Activated CD4-positive, alpha-beta T cell treated with anti-CD3 and anti-CD28 coated beads, Interleukin-2, Interleukin-4, amounts not matched to agents 100 ng/mL and 50 ng/mL, durations not matched to agents 16 hours and 8 hours (primary cell): ENCODE measurements at places on chromosomes 7 and 10.

DNA sequence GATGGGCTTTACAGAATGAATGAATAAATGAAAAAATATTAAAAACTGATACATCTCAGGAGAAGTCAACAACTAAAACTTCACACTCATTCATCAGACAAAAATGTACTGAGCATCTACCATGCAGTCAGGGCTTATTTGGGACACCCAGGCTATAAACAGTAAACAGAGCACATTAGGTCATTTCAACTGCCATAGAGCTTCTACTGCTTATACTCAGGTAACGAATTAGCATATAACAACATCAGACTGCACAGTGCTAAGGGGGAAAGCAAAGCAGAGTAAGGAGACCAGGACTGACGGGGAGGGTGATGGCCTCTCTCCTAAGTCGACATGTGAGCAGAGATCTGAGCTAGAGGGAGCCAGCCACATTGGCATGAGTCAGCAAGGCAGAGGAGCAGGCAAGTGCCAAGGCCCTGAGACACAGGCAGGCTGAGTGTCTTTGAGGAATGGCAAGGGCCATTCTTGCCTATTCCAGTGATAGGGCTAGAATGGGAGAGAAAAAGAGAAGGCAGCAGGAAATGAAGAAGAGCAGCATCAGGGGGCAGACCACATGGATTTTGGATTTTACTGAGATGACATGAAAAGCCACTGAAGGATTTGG, 528.9 kb downstream of the PARD3 start:
- no peak for DNase-seq

DNA sequence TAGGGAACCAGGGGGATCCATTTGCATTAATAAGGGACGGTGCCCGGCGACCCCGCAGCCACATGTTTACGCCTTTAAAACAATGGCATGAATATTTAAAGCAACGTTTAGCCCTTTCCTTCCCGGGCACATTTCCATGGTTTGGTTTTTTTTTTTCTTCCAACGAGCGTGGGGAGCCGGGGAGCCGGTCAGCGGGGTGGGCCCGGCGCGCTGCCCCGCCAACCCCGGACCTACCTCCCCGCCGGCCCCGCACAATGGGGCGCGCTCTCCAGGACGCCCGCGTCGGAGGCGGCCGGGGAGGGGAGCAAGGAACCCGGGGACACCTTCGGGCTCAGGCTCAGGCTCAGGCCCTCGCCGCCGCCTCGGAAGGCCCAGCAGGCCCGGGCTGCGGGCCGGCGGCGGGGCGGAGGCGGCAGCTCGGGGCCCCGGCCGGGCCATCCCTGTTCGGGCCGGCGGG, 1.0 kb downstream of the SEPHS1 start:
- peak; percentile 15 for DNase-seq

GRCh38 chr7:42117201-42117600, 119.8 kb downstream of the GLI3 start:
- no peak for DNase-seq

DNA sequence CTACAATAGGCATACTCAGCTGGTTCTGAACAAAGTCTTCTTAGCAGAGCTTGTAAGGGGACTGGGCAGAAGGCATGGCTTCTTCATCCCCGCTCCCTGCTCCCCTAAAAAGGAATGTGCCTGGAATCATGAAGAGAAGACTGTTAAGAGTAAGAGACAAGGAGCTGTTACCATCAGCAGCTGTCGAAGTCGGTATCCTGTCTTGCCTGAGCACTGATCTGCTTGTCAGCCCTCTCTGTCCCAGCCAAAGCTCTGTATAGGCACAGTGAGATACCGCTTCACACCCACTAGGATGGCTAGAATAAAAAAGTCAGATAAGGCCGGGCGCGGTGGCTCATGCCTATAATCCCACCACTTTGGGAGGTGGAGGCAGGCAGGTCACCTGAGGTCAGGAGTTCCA, 2.4 kb downstream of the ABLIM1 start:
- DNase-seq = no peak

GRCh38 chr10:80498833-80499741, 38.6 kb upstream of the SH2D4B start:
- DNase-seq = peak; percentile 81

DNA sequence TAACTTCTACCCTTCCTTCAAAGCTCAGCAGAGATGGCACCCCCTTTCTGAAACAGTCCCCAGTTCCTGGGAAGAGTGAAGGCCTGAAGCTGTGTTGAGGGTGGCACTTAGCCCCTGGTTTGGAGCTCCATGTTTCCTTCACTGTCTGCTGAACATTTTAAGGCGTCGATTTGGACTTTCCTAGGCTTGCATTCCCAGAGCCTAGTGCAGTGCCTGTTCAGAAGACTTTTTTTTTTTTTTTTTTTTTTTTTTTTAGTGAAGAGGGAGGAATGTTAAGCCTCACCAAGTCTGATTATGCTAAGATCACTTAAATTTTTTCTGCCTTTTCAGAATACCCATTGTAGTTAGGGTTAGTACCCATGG, 97.0 kb downstream of the PFKFB3 start:
- DNase-seq = no peak

DNA sequence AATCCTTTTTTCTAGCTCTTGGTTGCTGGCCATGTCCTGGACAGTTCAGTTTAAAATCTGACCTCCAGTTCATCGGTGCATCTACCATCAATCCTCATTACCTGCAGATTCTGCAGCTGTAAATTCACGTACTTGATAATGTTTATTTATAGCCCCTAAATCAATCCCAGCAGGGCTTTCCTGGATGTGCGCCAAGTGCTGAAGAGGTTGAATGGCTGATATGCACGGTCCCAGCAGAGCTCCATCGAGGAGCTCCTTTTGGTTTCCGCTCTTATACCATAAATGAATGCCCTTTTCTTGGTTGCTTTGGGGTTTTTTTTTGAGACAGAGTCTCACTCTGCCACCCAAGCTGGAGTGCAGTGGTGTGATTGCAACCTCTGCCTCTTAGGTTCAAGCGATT, 91.2 kb upstream of the CCZ1B start:
- no peak for DNase-seq

GRCh38 chr10:11670381-11670780, 58.9 kb upstream of the USP6NL start:
- no peak for DNase-seq

- no peak for DNase-seq
These were observed 6.7 kb downstream of the RASSF4 start for GRCh38 chr10:44966129-44966815.

- DNase-seq = no peak
These were observed 13.7 kb upstream of the LAMB4 start for GRCh38 chr7:108143658-108144420.

DNA sequence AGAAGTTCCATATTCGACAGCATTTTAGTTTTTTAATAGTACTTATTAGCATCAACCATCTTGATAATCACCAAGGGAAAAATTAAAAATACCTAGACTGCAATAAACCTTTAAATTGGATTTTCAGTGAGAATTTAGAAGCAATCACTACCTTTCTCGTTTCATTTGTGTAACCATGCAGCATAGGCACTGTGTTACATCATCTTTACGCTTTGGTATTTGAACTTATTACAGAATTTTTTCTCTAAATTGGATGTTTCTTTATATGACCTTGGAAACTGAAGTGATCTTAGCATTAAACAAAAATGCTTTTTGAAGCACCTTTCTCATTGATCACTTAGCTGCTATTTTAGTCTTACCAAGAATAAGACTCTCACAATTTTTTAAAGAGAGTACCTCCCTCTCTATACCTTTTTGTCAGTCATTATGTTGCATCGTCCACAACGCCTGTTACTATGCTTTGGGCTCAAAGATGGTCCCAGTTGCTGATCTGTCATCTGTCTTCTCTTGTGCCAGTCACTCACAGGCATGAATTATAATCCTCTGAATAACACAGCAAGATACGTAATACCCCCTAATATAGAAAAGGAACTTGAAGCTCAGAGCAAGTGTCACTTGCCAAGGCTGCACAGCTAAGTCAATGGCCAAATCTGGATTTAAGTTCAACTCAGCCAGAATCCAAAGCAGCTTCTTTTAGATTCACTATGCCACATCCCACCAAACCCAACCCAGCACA, 19.6 kb upstream of the ASCC1 start:
- no peak for DNase-seq

DNA sequence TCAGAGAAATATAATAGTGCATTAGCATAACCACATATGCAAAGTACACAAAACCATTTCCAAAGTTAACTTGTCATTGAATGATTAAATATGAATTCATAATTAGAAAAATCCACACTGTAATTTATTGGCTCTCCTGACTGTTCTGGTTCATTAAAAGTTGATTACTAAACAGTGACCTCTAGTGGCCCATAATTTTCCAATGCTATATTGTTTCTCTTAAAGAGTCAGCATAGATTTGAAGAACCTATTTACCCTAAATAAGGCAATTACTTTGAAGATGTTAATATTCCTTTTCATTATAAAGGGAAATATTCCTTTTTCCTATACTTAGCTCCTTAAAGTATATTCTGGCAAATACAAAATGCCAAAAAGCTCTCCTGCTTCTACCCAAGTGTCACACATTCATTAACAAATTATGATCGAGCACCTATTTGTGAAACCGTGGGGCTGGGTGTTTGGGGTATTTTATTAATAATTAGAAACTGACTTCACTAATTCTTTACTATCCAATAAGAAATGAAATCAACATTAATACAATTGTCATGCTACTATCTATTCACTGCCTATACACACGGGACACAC, 86.2 kb downstream of the HIBADH start:
- peak; percentile 46 for DNase-seq

DNA sequence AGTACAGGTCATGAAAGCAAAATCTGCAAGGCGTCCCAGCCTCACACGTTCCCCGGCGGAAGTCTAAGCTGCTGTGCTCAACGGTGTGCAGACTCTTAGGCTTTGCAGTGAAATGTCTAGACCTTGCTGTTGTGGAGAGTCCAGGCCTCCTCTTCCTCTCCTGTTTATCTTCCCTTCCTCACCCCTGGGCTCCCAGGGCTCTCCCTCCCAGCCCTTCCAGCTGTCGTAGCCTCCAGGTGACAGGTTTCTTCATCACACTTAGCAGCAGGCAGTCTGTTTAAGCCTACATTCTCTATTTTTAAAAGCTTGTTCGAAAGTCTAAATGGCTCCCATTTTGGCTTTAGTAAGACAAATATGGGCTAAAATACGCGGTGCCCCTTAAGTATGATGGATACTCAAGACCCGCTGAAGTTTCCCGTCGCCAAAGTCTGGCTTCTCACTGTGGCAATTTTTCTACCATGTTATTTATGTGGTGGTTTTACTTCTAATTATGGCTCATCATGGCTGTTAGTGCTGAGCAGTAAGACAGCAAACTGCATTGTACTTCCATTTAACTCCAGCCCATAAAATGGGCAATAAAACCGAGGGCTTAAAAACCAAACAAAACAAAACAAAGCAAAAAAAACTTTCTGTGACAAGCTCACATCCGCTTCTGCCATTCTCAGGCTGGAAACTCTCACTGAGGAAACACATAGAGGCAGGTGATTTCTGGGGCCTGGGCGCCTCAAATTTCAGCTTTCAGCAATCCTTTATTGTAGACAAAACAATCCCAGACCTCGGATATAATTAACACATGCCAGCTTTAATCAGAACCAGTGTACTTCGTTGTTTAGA, 243.2 kb downstream of the SNX10 start:
- no peak for DNase-seq

GRCh38 chr10:34593930-34594329, 221.2 kb downstream of the PARD3 start:
- no peak for DNase-seq

DNA sequence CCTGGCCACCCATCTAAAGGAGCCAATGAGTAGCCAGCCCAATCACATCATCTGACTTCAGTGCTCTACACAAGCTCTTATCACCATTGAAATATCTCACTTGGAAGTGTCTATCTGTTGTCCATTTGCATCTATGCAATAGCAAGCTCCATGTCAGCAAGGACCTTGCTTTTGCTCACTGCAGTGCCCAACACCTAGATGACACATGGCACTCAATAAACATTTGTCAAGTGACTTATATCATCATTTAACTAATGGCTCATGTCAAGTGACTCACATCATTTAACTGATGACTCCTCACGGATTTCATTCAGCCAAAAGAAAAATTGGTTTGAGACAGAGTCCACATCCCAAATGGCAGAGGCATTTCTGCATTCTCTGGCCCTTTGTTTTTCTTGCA, 92.9 kb upstream of the ADAM12 start:
- no peak for DNase-seq

DNA sequence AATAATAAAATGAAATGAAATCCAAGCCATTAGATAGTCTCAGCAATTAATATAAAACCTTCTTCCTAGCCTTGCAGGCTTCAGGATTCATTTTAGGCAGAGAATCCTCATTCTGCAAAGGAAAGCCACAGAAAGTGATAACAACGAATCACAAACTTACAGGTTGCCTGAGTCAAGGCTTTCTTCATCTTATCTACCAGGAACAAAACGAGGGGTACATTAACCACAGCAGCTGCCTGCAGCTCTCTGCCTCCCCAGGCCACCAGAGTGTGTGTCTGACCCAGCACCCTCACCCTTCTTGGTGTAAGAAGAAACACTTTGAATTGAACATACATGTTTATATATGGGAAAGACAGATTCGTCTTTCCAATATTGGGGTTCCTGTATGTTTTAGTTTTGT, 12.5 kb upstream of the TNS3 start:
- DNase-seq = no peak

DNA sequence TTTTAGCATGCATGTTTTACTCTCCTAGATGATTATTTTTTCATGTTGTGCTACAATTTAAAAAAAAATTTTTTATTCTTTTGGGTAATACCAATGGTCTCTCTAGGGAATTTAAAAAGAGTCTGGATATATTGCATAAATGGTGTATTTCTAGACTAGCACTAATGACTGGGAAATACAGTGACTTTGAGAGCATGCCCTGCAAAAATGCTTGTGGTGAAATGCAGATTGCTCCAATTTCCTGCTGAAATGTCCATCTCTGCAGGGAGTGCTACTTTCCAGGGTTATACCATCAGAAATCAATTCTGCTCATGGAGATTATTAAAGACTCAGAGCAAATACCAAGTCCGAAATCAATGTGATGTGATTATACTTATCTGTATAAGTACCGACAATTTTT, 186.1 kb downstream of the PRKG1 start:
- no peak for DNase-seq

DNA sequence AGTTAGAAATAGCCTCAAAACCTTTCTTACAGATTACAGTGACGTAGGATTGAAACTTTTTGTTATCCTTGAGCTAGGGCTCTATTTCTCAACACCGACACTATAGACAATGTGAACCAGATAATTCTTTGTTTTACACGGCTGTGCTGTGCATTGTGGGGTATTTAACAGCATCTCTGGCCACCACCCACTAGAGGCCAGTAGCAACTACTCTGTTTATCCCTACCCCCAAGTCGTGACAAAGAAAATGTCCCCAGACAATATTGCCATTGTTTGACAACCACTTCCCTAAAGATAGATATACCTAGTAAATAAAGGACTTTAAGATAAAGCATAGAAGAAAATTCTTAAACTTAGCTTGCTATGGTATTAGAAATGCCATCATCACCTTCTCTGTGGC, 359.6 kb downstream of the ARL4A start:
- DNase-seq = no peak

GRCh38 chr7:45939574-45939973, 18.5 kb upstream of the IGFBP3 start:
- no peak for DNase-seq

DNA sequence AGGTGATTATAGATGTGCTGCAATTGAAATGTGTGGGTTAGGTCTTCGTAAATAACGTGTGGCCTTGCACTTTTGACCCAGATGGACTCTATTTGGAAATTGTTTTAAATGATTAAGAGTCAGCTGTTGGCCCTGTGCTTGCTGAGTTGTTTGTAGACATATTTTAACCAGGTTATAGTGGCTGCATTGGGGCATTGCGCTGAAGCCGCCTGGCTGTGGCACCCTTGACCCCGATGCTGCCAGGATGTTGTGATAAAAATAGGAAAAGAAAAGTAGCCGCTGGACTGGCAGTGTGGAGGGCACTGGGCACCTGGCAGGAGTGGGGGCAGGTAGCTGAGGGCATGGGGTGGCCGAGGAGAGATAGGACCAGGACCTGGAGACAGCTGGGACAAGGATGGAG, 13.4 kb downstream of the LRRC27 start:
- DNase-seq = no peak
